ENCODE measurements at places on chromosomes 4 and X.

DNA sequence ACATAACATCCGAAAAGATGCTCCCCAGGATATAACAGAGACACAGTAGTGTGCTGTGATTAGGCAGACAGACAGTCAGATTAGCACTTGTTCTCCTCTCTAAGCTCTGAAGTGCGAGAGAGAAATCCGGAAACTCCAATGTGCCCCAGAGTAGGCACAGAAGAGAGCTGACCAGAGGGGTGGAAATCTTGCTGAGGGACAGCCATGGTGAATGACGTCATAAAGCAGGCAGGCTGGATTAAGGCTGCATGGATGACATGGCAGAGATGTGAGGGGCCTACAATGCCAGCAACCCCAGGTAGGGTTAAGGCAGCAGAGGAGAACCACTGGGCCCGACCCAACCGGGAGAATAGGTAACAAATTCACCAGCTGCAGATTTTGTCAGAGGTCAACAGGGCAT is 53.3 kb downstream of the MEPE start:
- no peak for DNase-seq

GRCh38 chrX:46863072-46863471 is 26.2 kb downstream of the RP2 start:
- DNase-seq, result no peak

- DNase-seq, result no peak
These were observed 67.1 kb upstream of the ZNF518B start for GRCh38 chr4:10524196-10524833.

- DNase-seq, result peak; percentile 52
These were observed 115.7 kb upstream of the TEX13C start for GRCh38 chrX:125203737-125204578.

DNA sequence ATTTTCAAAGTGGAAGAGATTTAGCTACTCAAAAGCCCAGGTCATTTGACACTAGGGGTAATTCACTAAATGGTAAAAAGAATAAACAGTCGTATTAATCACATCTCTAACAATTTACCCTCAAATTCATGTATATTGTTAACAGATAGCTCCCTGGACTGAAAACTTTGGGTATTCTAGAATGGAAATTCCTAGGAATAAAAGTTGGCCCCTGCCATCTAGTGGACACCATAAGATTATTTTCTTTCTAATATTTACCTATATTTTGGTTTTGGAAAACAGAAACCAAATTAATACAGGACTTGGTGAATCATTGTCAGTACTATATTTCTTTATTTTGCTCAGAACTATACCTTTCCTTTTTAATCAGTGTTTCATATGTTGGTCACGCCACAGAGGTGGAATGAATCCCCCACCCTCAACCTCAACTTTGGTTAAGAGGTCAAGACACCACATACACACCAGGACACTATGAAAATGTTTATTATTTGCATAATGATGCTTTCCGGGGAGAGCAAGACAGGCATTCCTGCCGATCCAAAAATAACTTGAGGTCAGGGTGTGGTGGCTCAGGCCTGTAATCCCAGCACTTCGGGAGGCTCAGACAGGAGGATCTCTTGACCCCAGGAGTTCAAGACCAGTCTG is 96.2 kb upstream of the APOOL start:
- DNase-seq, result no peak

- DNase-seq, result no peak
These were observed 92.4 kb downstream of the ATRX start for GRCh38 chrX:77693594-77693993.

DNA sequence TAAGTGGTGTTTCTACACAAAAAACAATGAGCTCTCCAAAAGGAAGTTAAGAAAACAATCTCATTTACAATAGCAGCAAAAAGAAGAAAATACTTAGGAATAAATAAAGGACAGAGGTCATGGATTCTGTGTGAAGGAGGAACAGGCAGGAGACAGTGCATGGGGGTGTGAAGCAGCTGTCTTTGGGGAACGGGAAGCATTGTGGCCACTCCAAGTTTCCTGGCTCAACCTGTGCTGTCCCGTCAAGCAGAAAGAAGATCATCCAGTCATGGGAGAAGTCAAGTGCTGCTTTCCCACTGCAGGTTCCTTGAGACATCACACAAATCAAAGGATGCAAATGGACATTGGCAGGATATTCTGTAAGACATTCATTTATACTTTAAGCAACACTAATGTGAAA is 66.1 kb upstream of the MAML3 start:
- DNase-seq, result no peak

GRCh38 chrX:2723286-2723879 is 28.5 kb upstream of the XG start:
- no peak for DNase-seq

DNA sequence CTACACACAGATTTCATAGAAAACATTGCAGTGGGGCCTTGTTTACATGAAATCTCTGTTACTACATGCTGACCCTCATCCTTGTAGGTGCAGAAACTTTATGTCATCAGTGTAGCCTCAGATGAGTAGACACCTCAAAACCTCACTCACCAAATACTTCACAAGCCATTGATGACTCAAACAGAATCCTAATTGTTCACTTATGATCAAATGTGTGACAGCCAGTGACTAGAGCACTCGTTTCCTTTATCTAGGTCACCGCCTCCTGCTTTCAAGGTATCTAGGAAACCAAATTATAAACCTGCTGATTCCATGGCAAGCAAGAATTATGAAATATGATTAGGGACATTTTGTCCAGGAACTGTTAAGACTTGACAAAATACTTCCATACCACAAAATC is 255.8 kb upstream of the GPRIN3 start:
- no peak for DNase-seq

DNA sequence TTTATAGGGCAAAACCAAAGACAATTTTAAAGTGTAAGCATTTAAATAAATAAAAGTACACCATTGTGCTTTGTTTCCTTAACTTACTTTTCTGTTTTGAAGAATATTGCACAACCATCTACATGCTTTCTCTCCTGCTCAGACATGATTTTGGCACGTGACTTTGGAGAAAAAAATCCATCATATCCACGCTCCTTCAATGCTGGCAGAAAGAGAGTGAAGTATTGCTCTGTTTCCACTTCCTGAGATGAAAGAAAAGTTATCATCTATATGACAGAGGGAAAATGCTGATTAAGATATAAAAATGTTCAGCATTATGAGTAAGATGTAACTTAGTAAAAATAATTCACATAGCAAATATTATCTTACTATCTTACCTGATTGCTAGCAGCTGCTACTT is 77.1 kb downstream of the CNOT6L start:
- DNase-seq, result no peak

- no peak for DNase-seq
These were observed 470.2 kb downstream of the PCDH19 start for GRCh38 chrX:99939883-99940232.

DNA sequence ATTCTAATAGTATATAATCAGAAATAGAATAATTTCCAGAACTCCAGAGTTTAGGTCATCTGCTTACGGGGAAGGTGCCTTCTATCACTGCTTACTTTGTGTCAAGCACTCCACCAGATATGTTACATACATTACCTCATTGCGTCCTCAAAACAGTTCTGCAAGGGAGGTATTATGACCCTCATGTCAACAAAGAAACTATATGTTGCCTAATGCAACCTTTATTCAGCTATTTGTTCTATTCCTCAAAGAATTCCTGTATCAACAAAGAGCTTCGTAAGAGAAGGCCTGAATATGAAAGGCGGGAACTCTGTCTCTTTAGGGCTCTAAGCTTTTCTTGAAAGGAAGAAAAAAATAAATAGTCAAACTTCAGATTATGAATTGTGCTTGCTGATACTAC is 114.7 kb downstream of the PDLIM5 start:
- DNase-seq, result no peak

GRCh38 chr4:186203406-186203805 is 12.0 kb downstream of the CYP4V2 start:
- DNase-seq, result no peak

- peak; percentile 23 for DNase-seq
These were observed 88.3 kb downstream of the NHSL2 start for GRCh38 chrX:71998836-71999509.

DNA sequence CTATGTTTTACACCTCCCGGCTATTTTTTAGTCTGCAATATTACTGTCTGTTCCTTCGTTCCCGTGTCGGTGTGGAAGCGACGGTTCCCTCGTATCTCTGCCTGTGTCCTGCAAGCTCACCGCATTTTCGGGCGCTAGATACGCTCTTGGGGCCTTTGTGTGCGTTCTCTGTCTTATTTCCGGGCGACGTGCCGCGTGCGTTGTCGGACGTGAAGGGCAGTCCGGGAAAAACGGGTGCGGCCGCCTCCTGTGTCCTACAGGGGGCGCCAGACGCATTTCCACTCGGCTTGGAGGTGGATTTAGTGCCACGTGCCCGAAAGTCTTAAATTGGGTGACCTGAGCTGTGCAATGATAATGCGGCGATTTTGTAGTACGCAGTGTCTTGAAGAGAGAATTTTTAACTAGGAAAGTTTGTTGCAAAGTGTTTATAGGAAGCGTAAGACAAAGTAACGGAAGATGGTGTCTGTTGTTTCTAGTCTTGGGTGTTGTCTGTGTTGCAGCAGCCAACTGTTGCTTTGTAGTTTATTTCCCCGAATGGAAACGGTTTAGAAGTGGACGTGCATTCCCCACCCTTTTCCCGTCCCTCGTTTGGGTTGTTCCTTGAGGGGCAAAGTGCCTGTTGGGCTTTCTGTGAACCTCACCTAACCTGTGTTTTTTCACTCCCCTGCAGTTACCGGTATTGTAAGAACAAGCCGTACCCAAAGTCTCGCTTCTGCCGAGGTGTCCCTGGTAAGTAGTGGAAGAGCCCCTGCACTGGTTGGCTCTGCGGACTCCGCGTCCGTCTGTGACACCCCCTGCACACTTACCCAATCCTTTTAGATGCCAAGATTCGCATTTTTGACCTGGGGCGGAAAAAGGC is 720 bp downstream of the RPL10 start:
- peak; percentile 74 for DNase-seq

DNA sequence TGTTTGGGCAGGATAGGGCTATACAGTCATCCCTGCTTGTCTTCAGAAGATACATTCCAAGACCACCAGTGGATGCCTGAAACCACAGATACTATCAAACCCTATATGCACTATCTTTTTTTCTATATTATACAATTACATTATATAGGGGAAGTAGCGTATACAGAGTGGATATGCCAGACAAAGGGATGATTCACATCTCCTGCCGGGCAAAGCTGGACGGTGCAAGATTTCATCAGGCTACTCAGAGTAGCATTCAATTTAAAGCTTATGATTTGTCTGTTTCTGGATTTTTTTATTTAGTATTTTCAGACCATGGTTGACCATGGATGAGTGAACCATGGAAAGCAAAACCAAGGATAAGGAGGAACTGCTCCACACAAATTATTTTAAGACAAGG is 7.0 kb upstream of the AMTN start:
- DNase-seq, result no peak

DNA sequence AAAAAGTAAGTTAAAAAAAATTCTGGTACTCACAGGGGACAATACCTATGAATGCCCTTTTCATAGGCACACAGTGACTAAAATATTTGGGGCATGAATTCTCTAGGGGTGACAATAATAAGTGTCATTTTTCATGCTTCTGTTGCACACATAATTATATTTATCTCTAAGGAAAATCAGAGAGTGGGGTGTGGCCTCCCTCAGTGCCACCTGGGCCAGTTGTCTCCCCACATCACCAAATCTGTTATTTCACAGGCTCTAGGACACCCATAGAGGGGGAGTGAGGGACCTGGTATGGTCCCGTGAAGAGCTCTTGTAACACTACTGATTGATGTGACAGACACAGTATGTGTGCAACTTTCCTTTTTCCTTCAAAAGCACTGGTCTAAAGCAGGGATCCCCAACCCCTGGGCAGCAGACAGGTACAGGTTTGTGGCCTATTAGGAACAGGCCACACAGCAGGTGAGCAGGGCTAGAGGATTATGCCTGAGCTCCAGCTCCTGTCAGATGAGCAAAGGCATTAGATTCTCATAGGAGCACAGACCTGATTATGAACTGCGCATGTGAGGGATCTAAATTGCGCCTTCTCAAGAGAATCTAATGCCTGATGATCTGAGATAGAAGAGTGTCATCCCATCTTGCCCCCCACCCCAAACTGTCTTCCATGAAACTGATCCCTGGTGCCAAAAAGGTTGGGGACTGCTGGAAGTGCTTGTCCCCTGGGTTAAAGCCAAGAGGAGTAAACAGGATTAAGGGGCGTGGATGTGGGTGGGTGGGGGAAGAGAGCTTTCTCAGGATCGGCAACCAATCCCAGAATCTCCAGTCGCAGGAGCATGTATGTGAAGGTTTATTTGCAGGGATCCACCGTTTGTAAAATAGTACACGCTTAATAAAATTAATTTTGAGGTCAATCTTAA is 856 bp downstream of the SLC9B1 start:
- DNase-seq, result no peak

DNA sequence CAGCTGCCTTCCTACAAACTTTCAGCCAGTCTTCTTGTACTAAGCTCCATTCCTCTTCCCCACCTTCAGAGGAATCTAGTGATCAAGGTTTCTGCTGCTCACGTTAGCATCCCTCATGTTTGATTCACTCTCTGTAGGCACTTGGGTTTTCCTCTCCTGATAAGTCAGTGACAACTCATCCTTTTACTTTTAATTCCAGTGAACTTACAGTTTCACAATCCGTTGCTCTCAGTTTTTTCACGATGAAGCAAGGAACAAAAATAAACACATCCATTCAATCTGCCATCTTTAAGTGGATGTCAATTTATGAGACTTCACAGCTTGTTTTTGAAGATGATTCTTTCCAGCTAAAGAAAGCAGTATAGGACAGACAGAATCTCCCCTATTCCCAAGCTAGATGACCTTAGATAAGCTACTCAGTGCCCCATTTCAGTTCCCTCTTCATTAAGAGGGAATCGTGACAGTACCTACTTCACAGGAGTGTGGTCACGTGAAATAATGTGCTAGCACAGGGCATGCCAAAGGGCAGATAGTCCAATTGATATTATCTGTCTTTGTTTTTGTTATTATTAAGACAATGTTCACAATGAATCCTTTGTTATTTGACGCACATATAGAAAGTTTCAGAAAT is 234.3 kb downstream of the PALLD start:
- DNase-seq, result no peak

GRCh38 chr4:2275546-2276251 is 13.8 kb upstream of the MXD4 start:
- no peak for DNase-seq

DNA sequence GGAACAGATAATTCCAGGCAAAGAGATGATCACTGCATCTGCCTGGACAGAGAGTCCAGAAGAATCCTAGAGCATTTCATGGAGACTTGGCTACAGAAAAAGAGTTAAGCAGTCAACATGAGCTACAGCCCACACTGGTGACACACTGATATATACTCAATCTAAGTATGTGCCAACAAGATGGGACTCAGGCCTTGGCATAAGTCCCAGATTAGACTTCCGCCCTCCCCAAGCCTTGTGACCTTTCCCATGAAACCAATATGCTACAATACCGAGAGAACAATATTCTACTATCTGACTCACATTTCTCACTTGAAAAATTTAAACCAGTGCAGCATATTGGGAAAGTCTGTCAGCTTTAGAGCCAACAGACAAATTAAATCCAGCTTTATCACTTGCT is 65.7 kb upstream of the SLITRK2 start:
- no peak for DNase-seq

- no peak for DNase-seq
These were observed 281.5 kb upstream of the KLF3 start for GRCh38 chr4:38382520-38382919.

GRCh38 chr4:67207941-67208441 is 337.3 kb downstream of the CENPC start:
- no peak for DNase-seq

Measured in neural crest cell (in vitro differentiated cells).